ENCODE measurements at places on chromosomes 1 and 21. TPM values are rescaled to one million over a fixed set of nuclear protein-coding genes. Genes with fewer than 3 reads are reported as not detected.

ERI3 gene
- 61.0 TPM for total RNA-seq

IL10RB gene
- 55.6 TPM for total RNA-seq

AMY2A gene
- total RNA-seq = not detected

G0S2 gene
- 17.6 TPM for total RNA-seq

ELF3 gene
- under 0.01 TPM for total RNA-seq

CELA3A gene
- total RNA-seq = not detected

LHX4 gene
- not detected for total RNA-seq
